ENCODE measurements at places on chromosomes 12 and 14.

- no peak for DNase-seq
These were observed 49.9 kb downstream of the PPP2R5E start for GRCh38 chr14:63493246-63493645.

DNA sequence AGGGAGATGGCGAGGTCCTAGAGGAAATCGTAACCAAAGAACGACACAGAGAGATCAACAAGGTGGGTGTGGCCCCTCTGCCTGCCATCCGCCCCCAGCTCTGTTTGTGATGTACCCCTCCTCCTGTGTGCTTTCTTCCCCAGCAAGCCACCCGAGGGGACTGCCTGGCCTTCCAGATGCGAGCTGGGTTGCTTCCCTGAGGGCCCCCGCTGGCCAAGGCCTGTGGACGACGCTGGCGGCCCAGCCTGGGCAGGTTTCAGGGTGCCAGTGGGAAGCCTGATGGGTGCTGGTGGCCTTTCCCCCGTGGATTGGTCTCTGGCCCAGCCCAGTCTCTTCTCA lies 2.0 kb downstream of the ARL6IP4 start:
- DNase-seq = no peak

- no peak for DNase-seq
These were observed 76.4 kb downstream of the FOXN4 start for GRCh38 chr12:109232731-109233130.

DNA sequence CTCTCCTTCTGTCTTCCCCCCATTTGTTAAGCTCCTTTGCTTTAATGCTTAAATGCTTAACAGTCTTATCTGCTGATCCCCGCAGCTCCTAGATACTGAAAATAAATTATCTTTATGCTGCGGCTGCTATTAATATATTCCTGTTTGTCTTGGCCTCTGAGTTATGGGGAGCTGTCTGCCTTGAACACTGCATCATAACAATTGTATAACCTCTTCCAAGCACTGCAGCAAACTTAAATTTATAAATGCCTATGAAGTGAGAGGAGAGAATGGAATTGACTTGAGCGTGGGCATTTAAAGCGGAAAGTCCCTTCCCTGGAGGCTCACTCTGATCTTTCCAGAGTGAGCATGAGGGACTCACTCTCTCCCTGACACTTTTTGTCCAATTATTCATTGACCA lies 23.1 kb upstream of the DCP1B start:
- DNase-seq = no peak

DNA sequence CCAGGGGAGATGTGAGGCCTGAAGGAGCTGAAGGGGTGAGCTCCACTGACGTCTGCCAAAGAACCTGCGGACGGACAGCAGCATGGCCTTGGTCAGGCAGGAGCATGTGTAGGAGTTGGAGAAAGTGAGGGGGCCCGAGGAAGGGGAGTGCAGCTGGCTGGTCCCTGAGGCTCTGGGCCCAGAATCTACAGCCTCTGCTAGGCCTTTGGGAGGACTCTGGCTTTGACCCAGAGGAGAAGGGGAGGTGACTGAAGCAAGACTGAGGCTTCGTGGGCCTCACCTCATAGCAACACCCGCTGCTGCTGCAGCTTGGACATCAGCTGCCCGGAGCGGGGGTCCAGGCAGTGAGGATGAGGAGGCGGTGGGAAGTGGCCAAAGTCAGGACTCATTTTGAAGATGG lies 216.6 kb upstream of the FKBP4 start:
- no peak for DNase-seq

GRCh38 chr14:98847521-98848468 lies 424.2 kb downstream of the BCL11B start:
- DNase-seq = no peak

- no peak for DNase-seq
These were observed 34.2 kb downstream of the MANSC1 start for GRCh38 chr12:12315838-12316237.

DNA sequence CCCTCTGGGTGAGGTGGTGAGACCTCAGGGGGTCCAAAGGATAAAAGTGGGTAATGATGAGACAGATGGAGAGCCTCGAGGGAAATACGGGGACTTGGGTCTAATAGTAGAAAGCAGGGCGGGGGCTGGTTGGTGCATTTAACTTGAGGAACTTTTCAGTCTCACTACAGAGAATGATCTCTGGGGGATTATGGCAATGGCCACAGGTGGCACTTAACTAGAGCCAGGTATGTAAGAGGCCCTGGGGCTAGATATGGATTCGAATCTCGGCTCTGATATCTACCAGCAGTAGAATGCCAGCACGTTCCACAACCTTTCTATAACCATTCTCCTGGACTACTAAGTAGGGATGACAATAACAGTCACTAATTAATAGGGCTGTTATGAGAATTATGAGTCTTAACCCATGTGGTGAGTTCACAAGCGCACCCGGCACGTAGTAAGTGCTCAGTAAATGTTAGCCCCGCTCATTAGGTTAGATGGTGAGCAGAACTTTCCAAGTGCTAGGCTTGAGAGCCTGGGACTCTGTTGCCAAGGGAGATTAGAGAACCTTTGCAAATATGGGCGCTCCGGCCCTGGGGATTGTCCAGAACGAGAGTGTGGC lies 888 bp upstream of the PLXNC1 start:
- DNase-seq = no peak

- no peak for DNase-seq
These were observed 67.2 kb upstream of the DIO2 start for GRCh38 chr14:80278293-80279023.

GRCh38 chr14:60637479-60638315 lies 11.6 kb downstream of the SIX1 start:
- no peak for DNase-seq

DNA sequence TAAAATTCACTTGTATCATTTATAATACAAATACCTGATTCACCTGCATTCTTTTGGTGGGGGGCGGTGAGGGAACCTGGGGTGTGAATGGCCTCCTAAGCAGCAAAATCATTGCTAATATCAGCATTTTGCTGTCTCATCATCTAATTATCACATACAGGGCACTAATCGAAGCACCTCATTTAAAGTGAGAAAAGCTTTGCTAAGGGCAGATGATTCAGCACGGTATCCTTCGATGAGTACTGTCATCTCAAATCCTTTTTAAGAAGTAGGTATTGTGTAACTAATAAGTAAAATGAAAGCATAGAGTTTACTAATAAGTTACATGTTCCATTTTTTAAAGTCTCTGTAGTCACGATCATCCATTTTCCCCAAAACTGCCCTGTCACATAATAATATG lies 278.1 kb upstream of the SOX5 start:
- no peak for DNase-seq

- DNase-seq = no peak
These were observed 79.5 kb downstream of the ETV6 start for GRCh38 chr12:11729008-11729407.

DNA sequence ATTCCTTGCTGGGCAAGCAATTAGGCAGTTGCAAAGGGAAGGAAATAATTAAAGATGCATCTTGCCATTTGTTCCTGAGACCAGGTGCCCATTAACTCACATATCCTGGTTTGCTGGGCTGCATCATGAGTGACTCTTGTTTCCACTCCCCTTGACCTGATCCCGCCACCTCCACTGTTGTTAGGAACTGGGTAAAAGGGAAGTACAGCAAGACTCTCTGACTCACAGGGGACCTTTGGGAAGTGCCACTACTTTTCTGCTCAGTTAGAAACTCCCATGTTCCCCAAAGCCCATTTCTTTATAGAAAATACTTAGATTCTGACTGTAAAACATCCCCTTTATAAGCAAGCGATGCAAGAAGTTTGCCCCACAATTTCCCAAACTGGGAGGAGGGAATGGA lies 186.0 kb upstream of the BCL2L14 start:
- DNase-seq = no peak

Measured in activated CD4-positive, alpha-beta T cell treated with anti-CD3 and anti-CD28 coated beads, Interleukin-2, Interleukin-4, amounts not matched to agents 100 ng/mL and 50 ng/mL, durations not matched to agents 16 hours and 8 hours (primary cell).